ENCODE measurements at places on chromosomes 4 and X.

GRCh38 chr4:7857238-7857701, 82.4 kb downstream of the AFAP1 start:
- no peak for DNase-seq

DNA sequence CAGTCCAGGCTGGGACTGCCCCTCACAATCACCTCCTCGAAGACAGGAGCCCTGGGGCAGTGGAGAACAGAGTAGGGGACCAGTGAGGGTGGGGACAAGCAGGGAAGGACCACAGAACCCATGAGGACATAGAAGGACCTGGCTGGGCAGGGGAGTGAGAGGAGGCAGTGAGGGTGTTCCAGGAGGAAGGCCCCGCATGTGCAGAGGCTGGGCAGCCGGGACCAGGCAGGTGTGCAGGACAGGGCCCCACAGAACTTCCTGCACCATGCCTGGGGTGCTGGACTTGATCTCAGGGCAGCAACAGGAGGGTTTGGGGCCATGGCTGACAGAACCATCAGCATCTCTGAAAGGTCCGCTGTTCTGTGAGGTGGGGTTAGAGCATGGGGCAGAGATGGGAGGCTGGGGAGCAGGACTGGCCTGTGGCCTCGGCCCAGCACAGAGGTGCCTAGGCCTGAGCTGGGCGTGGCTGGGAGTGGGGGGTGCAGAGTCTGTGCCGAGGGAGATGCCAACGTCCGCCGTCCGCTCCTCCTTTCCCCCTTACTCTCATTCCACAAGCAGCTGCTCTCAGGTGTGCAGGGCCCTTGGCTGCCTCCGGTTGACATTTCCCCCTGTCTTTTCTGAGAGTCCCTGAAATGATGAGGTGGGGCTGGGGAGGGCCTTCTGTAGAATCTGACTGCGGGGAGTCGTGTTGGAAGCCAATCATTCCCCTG, 40.8 kb downstream of the EVC start:
- DNase-seq = no peak

DNA sequence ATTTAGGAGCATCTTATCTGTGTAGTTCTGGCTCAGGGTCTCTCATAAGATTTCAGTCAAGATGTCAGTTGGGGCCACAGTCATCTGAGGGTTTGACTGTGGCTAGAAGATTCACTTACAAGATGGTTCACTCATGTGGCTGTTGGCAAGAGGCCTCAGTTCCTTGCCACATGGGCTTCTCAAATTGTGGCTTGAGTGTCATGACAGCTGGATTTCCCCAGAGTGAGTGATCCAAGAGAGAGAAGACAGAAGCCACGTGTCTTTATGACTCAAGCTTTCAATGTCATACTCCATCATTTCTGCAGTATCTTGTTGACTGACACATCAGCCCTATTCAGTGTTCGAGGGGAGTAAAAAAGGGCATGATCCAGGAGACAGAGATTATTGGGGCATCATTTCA, 131.3 kb upstream of the AP1S2 start:
- DNase-seq = peak; percentile 24

GRCh38 chr4:1727117-1728031, 6.1 kb downstream of the TACC3 start:
- no peak for DNase-seq

All from stimulated activated naive CD8-positive, alpha-beta T cell treated with anti-CD3 and anti-CD28 coated beads, Interleukin-15, Interleukin-2, amounts not matched to agents 100 U/mL and 50 U/mL, for 24 hours (primary cell).